GDM1 (cell line): ENCODE measurements at places on chromosomes 7 and 10.
A peak's percentile ranks its signal among the peaks of the same experiment; 100 is the strongest.

GRCh38 chr7:99539213-99539811 lies 12.6 kb downstream of the FAM200A start:
- DNase-seq, result no peak

GRCh38 chr7:13910805-13911551 lies 78.5 kb downstream of the ETV1 start:
- no peak for DNase-seq

- no peak for DNase-seq
Observed at GRCh38 chr10:97153270-97153850, 32.4 kb downstream of the SLIT1 start.

- peak; percentile 79 for DNase-seq
Observed at GRCh38 chr7:12715372-12716133, 28.1 kb downstream of the ARL4A start.

DNA sequence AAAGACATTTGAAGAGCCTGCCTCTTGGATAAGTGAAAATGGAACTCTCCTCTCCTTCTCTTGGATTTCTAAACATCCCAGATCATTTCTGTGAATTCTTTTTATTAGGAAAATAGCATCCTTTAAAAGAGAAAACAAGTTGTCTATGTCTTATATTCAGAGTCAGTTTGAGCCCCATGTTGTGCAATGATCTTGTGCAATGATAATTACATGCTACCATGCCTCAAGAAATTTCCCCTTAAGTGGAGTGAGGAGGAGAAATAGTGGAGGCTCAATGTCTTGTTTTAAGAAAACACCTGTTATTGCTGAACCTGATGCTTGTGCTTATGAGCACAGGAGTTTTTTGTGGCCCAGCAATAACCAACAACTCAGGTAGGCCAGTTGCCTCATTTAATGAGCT lies 103.6 kb downstream of the NPSR1 start:
- DNase-seq, result no peak

DNA sequence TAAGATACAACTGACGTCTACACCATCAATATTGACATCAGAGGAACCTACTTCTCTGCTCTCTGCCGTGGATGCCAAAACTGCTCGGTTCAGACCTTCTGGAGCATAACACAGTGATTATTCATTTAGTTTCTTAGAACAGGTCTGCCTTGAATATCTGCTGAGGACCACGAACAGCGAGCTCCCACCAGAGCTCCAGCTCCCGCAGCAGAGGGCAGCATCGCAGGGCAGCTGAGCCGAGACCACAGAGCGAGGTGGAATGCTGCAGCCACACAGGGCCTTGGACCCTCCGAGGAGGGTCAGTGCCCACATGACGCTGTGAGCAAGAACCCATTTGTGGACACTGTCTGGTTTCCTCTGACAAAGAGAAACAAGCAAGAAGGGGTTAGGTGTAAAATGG lies 6.8 kb downstream of the VIPR2 start:
- DNase-seq, result no peak

- DNase-seq, result no peak
Observed at GRCh38 chr10:107423903-107424302, 259.4 kb upstream of the SORCS1 start.

GRCh38 chr7:117830422-117830954 lies 42.8 kb downstream of the CTTNBP2 start:
- no peak for DNase-seq

- DNase-seq, result no peak
Observed at GRCh38 chr7:75988568-75989499, 5.6 kb downstream of the TMEM120A start.

DNA sequence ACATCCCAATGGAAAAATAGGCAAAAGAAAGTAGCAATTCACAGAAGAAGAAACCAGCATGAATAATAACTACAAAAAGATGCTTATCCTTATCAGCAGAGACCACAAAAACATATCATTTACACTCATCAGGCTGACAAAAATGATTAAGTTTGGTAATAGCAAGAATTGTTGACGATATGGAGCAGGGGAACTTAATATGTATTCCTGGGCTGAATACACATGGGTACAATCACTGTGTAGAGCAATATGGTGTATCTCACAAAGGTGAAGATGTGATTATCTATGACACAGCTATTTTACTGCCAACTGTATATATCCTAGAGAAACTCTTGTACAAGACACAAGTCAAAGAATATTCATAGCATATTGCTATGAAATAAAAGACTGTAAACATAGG lies 141.8 kb upstream of the NOBOX start:
- no peak for DNase-seq

DNA sequence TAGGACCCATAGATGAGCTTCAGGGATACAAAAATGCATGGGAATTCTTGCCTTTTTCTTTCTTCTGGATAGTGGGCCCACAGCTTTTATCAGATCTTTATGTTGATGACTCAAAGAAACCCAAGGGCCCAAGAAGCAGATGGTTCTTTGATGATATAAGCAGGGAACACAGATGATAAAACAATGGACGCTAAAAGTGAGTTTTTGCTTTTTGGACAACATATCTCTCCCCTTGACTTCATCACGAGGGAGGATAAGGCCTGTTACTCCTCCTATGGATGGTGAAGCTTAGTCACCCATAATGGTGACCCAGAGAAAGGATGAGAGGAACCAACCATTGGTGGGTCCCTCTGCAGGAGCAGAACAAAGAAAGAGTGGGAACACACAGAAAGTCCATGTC lies 6.5 kb upstream of the OGA start:
- no peak for DNase-seq

- DNase-seq, result no peak
Observed at GRCh38 chr7:141646826-141647480, 55.0 kb downstream of the DENND11 start.

GRCh38 chr10:117736655-117737054 lies 194.1 kb downstream of the EMX2 start:
- no peak for DNase-seq

- DNase-seq, result no peak
Observed at GRCh38 chr7:13990319-13990983, 985 bp upstream of the ETV1 start.

DNA sequence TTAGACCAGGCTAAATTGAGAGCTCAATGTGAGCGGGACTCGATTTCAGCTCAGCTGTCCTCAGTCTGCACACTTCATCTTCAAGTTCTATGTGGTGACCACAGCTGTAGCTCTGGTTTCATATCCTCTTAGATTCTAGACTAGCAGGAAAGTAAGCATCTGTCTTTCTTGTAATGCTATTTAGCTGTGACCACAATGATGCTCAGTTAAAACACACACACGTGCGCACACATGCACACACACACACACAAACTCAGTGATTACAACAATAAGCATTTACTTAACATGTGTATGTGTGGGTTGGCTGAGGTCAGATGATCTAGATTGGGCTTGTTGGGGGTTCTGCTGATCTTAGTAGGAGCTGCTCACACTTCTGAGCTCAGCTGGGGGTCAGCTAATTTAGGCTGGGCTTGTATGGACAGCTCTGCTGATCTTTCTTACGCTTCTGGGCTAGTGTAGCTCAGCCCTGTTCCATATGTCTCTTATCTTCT lies 82.5 kb downstream of the ZNF365 start:
- DNase-seq, result no peak

DNA sequence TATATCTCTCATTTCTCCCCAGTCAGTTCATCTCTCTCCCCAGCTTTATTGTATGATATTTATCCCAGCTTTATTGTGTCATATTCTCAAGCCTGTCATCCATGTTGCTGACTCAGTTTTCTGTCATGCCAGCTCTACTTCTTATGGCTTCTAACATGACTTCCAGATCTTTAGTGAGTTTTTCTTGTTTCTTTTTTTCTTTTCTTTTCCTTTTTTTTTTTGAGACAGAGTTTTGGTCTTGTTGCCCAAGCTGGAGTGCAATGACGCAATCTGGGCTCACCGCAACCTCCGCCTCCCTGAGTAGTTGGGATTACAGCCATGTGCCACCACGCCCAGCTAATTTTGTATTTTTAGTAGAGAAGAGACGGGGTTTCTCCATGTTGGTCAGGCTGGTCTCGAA lies 28.7 kb upstream of the CALU start:
- DNase-seq, result no peak

DNA sequence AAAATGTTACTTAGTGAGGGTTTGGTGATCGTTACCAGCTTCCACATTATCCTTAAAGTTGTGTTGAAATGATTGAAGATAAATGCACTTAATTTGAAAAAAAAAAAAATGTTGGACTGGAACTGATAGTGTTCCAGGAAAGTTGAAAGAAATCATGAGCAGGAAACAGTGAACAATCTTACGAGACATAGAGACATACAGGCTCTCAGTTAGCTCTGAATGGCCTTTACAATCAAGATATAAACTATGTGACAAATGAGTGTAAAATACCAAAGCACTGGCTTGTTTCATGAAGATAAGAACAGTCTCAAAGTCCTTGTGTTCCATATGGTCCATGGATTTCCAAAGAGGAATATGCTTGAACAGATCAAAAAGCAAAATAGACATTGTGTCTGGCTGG lies 430.1 kb upstream of the ETV1 start:
- DNase-seq, result no peak

DNA sequence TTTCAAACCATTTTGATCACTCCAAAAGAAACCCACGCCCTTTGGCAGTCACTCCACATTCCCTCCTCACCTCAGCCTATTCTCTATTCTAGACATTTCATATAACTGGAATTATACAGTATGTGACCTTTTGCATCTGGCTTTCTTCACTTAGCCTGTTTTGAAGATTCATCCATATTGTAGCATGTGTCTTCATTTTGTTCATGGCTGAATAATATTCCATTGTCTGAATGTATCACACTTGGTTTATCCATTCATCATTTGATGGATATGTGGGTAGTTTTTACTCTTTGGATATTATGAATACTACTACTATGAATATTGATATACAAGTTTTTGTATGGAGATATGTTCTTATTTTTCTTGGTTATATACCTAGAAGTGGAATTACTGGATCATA lies 3.5 kb upstream of the OTUD1 start:
- DNase-seq, result no peak

GRCh38 chr7:121557034-121557892 lies 161.2 kb upstream of the FAM3C start:
- no peak for DNase-seq

GRCh38 chr7:96233084-96233483 lies 88.8 kb downstream of the SLC25A13 start:
- no peak for DNase-seq

GRCh38 chr10:63416376-63416775 lies 49.4 kb downstream of the JMJD1C start:
- no peak for DNase-seq

DNA sequence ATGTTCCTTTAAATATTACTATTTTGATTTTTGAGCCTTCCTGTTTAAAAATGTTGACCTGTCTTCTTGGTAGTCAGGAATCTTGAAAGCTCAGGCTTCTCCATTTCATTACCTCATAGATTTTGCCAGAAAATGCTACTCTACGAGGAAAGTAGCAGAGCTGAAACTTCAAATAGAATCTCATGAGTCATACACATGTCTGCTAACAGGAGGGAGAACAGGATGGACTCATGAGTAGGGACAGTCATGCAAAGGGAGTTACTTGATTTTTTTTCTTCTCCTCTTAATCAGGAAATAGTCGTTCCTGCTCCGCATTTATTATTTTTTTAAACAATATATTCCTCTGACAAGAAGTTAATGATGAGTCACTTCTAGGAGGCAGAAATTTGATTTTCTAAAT lies 37.0 kb upstream of the MINDY3 start:
- no peak for DNase-seq

- DNase-seq, result no peak
Observed at GRCh38 chr10:15725603-15726002, 5.9 kb upstream of the ITGA8 start.

GRCh38 chr7:80047856-80048459 lies 86.7 kb upstream of the GNAI1 start:
- no peak for DNase-seq

DNA sequence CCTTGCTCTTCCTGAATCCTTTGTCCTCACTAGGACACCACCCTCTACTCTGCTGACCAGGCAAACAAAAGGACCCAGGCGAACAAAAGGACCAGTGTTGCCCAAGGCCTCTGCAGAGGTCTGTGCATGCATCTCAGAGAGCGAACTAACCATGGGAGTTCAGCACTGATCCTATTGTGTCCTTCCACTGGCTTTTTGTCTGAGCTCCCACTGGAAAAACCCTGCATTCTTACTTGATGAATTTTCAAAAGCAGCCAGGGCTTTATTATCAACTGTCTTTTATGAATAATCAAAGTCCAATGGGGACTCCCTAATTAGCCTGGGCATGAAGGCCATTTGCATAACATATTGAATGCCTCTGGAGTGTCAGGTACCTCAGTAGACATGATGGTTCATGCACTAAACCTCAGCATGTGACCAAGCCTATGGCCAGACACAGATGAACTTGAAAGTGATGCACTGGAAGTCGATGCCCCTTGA lies 140.6 kb downstream of the KCNMA1 start:
- DNase-seq, result no peak

DNA sequence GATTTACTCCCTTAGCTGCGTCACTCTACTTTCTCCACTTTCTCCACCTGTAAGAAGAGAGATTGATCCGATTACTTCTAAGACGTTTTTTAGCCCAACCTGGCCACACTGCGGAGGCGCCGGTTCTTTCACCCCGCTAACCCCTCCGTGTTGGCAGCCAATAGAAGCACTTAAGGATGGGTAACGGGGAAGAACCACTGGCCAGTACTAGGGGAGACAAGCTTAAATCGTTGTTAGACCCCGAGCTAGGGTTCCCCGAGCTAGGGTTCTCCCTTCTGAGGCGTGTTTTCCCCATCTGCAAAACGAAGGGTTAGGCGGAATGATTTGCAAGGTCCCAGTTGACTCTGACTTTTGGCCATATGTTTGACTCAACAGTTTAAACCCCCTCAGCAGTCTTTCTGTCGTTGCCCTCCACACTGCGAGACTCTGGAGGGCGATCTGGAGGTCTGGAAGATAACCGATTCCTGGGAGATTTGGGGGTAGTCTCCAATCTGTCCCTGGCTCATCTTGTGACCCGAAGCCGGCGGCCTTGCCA lies 644 bp downstream of the UMAD1 start:
- no peak for DNase-seq

- DNase-seq, result no peak
Observed at GRCh38 chr7:138091032-138091431, 14.8 kb downstream of the AKR1D1 start.

DNA sequence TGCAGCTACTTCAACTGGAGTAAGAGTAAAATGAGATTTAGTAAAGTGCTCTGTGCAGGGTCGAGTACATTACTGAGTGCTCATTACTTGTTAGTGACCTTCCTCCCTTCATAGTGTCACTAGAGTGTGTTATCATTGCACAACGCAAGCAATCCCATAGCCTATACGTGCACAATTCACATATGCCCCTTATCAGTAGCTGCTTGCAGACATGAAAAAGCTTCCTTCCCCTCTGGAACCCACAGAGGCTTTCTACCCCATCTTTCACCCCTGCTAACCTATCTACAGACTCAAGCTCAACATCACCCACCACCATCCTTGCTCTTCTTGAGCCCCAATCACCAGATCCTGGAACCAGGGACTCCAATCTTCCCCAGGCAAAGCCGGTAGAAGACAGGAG lies 59.3 kb downstream of the C7orf25 start:
- DNase-seq, result no peak

- no peak for DNase-seq
Observed at GRCh38 chr7:95473276-95473985, 12.3 kb upstream of the ASB4 start.
